ENCODE measurements at places on chromosomes 1 and 21.
A peak's percentile ranks its signal among the peaks of the same experiment; 100 is the strongest.

- DNase-seq, result no peak
These were observed 76.6 kb upstream of the IPO9 start for GRCh38 chr1:201752333-201752732.

DNA sequence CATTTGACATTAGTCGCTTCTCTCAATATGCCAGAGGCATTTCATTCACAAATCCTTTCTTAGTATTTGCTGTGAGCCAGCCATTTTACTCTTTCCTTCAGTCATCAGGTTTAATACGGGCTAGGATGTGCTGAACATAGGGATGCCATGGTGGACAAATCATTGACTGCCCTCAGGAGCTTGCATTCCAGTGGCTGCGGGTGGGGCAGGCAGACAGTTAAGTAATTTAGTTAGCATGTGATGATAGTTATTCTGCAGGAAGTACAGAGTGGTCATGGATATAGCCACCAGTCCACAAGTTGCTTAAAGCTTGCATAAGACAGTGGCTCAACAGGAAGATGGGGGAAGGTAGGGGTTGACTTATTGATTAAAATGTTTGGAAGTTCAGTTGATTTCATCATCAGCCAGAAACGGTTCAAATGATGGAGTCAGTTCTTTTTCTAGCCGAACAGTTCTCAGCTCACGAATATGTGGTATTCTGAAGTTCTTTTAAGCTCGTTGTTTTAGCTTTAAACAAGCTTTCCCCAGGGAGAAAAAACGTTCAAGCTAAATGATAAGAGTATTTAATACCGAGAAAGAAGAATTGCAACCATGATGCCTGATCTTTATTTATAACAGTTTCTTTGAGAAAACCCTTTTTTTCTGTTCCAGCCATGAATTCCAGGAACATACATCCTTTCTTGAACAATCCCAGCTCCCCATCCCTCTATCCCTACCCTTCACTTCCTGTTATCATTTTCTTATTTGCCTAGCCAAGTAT, 1.4 kb downstream of the SLC22A15 start:
- peak; percentile 97 for DNase-seq

DNA sequence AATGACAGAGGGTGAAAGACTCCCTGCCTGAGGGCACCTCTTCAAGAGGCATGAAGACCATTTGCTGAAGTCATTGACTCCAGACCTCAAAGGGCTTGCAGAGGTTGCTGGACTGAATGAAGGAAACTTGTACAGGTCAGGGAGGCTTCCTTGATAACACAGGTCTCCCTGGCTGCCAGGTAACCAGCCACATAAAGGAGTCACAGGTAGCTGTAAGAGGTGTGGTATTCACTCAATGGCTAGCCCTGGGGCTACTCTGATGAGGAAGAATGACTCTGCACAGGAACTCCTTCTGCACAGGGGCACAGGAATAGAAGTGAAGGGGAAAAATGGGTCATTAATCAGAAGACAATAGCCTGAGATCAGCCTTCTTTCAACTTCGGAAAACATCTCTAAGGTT, 187.5 kb downstream of the LMX1A start:
- DNase-seq, result no peak

DNA sequence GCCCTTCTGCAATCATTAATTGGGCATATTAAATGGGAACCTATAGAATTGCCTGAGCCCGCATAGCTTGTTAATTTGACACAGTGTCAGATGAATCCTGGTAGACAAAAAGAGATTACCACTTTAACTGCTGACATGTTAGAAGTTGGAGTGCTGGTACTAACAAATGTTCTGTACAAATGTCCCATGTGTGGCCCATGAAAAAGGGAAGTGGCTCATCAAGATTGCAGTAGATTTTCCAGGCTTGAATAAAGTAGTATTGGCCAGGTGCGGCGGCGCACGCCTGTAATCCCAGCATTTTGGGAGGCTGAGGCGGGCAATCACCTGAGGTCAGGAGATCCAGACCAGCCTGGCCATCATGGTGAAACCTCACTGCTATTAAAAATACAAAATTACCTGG, 45.6 kb downstream of the GNPAT start:
- DNase-seq, result no peak

DNA sequence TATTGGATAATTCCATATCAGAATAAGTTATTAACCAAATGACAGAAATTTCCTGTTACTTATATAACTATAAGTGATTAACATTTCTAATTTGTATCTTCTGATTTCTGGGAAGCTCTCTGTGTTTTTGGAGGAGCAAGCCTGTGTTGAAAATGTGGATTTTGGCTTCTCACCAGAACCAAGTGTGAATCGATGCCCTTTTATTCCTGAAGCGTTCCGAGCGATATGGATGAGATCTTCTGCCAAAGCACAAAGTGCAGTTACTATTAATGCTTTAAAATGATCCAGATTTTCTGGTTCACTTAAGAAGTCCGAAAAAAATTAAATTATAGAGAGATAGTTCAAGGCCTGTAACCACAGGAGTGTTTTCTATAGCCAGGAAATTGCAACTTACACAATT, 22.8 kb downstream of the ALG14 start:
- DNase-seq, result no peak

DNA sequence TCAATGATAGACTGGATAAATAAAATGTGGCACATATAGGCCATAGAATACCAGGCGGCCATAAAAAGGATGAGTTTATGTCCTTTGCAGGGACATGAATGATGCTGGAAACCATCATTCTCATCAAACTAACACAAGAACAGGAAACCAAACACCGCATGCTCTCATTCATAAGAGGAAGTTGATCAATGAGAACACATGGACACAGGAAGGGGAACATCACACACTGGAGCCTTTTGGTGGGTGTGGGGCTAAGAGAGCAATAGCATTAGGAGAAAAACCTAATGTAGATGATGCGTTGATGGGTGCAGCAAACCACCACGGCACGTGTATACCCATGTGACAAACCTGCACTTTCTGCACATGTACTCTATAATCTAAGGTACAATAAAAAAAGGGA, 883.4 kb upstream of the PRMT6 start:
- DNase-seq, result no peak

GRCh38 chr1:211775170-211775569, 55.4 kb downstream of the LPGAT1 start:
- no peak for DNase-seq

- DNase-seq, result no peak
These were observed 72.7 kb downstream of the TRABD2B start for GRCh38 chr1:47924270-47925048.

GRCh38 chr1:212060632-212061472, 25.3 kb downstream of the DTL start:
- DNase-seq, result no peak

- DNase-seq, result peak; percentile 72
These were observed 12.5 kb downstream of the RPS6KA1 start for GRCh38 chr1:26541816-26542711.

DNA sequence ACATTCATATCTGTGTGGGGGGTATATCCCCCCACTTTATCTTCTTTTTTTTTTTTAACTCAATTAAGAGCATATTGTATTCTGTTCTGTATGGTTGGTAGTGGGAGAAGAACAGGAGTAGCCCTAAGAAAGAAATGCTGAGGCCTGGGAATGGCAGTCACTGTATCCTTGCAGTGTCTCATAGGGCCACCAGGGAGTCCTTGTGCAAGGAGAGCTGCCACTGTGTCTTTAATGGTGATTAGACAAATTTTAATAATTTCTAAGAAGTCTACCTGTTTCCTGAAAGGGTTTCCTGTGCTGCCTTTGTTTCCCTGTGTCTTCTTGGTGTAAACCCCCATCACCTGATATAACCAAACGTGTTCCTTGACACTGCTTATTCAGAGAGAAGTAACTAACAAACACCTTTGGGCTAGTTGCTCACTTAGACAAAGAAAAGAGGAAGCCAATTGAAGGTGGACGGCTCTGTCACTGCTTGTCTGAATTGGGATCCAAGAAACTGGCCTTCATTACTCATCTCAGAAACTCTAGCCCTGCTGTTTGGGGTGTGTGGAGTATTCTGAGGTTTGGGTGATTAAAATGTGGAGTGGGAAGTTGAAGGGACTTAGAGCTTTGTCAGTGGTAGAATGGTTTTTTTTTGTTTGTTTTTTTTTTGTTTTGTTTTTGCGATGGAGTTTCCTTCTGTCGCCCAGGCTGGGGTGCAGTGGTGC, 15.2 kb downstream of the GIPC2 start:
- DNase-seq, result no peak

GRCh38 chr1:81428998-81429397, 371.7 kb upstream of the ADGRL2 start:
- no peak for DNase-seq

DNA sequence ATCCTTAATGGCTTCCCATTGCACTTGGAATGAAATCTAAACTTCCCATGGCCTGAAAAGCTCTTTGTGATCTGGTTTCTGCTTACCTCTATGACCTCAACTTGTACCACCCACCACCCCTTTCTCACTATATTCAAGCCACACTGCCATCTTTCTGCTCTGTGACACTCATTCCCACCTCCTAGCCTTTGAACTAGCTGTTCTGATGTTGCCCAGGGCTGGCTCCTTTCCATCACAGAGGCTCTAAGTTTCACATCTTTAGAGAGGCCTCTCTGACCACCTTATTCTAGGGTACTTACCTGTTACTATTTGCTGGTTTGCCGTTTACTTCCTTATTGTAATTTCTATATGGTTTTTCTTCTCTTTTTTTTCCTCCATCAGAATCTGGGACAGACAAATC, 4.2 kb downstream of the MPZL1 start:
- DNase-seq, result no peak

DNA sequence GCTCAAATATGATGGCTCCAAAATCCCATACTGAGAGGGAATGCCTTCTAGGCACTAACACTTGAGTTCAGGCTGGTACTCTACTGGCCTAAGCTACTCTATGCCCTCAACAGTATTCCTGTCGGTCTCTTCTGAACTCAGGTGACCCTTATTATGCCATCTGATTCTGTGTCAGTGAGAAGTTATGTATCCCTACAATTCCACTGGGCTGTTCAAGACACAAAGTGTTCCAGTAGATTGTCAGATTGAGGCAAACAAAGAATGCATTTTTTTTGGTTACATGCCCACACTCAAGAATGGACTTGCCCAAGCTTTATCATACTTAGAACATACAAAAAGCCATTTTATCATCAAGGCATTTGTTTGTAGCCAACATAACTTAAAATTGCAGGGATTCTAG, 553.8 kb upstream of the PRMT6 start:
- no peak for DNase-seq

DNA sequence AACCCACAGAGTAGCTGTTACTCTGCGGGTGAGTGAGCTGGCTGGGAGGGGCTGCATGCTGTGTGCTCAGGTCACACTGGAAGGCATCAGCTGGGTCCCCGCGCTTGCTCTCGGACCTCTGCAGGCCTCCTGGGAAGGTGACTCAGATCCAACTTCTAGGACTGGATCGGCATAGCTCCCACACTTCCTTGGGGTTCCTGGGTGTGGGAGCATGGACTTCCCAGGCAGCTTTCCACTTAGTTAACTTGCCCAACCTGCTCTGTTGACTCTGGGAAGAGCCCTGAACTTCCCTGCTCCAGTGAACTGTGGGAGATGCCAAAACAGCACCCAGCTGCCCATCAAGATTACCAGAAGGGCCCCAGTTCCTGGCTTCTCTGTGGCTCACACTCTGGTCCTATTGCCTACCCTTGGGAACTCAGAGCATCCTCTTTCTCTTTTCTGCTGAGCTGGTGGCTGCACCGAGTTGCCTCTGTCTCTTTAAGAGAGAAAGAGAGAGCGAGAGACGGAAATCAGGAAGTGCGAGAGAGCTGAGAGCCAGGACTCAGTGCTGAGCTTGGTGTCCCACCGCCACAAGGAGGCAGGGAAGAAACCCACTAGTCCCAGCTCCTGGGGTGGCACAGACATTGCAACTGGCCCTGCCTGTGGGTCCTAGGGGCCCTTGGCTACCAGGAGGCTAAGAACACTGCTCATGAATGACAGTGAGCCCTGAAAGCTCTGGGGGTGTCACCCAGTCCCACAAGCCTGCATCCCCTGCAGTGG, at the start of gene IKBKE:
IKBKE (plus strand) TSS at position 544 of the 759 bp plus-strand sequence. CDS start 2,752 bp downstream, outside the sequence.
- DNase-seq, result peak; percentile 31

GRCh38 chr1:240111558-240111957, 19.9 kb downstream of the FMN2 start:
- no peak for DNase-seq

- DNase-seq, result no peak
These were observed 10.2 kb downstream of the USP16 start for GRCh38 chr21:29034678-29035077.

DNA sequence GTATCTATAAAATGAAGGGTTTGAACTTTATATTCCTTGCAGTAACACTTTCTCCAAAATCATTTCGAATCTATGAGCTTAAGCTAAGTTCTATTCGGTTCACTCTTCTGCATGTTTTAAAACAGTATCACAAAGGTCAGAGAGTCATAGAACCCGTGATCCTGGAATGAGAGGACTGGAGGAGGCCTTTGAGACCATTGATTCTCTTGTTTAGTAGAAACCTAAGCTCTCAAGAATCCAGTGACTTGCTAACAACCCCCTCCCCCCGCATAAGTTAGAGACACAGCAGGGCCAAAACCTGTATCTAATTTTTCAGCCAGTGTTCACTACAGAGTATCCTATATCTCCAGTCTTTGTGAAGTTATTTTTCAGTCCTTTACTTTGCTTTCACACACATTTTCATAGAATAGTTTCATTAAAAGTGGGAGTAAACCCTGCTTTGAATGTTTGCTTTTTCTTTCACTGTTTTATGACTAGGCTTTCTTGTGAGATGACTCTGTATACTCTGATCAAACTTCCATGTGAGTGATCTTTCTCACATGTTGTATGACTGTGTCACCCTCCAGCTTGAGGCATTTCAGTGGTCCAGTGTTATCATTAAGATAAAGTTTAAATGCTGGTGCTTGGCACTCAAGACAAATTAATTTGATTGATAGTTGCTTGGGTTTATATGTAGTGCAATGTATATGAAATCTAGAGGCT, 275.4 kb upstream of the SGIP1 start:
- no peak for DNase-seq

GRCh38 chr21:26437326-26438009, 135.6 kb downstream of the CYYR1 start:
- no peak for DNase-seq

- DNase-seq, result no peak
These were observed 222.6 kb upstream of the C1orf174 start for GRCh38 chr1:4122513-4123160.

GRCh38 chr1:40825996-40826395, 36.2 kb downstream of the CITED4 start:
- DNase-seq, result no peak

GRCh38 chr1:207863893-207864535, 46.9 kb downstream of the CD34 start:
- no peak for DNase-seq

DNA sequence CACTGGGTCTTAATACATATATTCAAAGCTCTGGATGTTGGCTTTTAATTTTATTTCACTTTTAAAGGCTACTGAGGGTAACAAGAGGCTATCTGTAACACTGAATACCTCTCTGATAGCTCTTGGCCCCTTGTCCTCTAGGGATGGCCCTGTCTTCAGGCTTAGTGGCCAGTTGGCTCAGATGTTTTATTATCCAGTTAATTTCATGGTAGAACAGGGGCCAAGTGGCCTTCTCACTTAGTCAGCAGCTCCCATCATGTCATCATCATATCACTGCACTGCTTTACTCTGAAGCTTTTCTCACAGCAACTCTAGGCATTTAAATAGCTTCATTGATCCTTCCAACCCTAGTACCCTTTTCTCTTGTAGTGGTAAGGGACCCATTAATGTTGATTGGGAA, 40.2 kb upstream of the MACF1 start:
- no peak for DNase-seq

GRCh38 chr1:225657462-225657989, 4.6 kb upstream of the ENAH start:
- DNase-seq, result peak; percentile 34
